Activated T-helper 1 cell treated with anti-CD3 and anti-CD28 coated beads, Interleukin-2, amount 50 U/mL, for 16 hours (primary cell): ENCODE measurements at places on chromosomes 1 and 21.
A peak's percentile ranks its signal among the peaks of the same experiment; 100 is the strongest.

- DNase-seq = no peak
These were observed 16.2 kb upstream of the EVA1B start for GRCh38 chr1:36339615-36340014.

GRCh38 chr1:154419620-154420571 lies 14.8 kb downstream of the IL6R start:
- no peak for DNase-seq

- no peak for DNase-seq
These were observed 21.1 kb downstream of the CACNA1E start for GRCh38 chr1:181504399-181504842.

- no peak for DNase-seq
These were observed 52.5 kb downstream of the ZNF697 start for GRCh38 chr1:119595606-119596005.

DNA sequence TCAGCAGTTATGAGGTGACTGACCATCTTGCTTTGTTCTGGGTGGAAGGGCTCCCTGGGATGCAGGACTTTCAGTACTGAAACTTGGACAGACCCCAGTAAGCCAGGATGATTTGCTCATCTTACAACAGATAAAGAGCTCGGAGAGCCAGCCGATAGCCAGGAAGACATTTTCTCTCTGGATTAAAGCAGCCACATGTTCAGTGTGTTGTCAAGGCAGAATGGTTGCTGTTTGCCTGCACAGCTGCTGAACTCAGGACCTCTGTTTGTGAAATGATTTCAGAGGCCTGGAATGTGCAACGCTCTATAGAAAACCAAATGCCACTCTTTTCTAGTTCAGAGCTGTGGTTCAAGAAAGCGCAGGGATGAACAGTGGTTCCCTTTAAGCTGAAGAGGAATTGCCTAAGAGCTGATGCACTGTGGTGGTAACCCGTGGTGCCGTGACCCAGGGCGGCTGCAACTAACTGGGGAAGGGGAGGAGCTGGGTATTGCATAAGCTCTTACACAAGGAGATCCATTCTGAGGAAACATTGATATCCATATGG lies 40.7 kb downstream of the CASQ2 start:
- DNase-seq = no peak

DNA sequence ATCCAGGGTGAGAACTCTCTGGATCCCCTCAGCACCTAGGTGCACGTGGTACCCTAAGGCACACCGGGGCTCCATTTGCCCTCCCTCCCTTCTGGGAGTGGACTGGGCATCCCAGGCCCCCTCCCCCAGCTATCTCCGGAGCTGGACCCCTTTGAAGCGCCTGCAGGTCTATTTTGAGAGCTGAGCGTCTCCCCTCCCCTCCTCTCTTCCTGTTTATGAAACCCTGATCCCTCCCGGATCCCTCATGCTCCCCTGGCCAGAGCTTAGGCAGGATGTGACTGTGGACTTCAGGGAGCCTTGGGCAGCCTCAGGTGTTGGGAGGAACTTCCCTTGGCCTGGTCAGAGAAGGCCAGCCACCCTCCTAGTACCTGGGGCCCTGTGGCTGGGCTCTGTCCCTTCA lies 10.2 kb downstream of the RPS6KA1 start:
- DNase-seq = no peak

DNA sequence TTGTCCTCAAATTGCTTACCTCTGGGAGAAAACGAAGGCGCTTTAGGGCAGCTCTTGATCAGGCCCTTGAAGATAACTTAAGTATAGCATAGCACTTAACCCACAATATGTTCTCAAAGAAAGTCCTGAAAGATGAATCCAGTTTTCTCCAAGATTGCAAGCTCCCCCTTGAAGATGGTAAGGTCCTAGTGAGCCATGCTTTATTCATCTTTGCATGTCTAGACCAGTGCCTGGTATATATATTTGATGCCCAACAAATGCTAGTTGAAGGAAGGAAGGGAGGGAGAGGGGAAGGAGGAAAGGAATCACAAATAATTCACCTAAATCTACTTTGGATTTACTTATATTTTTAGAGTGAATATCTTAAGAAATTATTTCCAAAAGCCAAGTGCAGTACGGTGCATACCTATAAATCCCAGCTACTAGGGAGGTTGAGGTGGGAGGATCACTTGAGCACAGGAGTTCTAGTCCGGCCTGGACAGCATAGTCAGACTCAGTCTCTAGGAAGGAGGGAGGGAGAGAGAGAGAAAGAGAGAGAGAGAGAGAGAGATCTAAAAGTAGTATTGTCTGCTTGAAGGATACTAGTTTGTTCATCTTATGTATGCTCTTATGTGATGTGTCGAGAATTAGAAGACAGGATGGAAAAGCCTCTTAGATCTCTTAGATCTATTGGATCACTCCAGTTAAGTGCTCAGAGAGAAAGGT lies 25.0 kb downstream of the PBX1 start:
- no peak for DNase-seq

DNA sequence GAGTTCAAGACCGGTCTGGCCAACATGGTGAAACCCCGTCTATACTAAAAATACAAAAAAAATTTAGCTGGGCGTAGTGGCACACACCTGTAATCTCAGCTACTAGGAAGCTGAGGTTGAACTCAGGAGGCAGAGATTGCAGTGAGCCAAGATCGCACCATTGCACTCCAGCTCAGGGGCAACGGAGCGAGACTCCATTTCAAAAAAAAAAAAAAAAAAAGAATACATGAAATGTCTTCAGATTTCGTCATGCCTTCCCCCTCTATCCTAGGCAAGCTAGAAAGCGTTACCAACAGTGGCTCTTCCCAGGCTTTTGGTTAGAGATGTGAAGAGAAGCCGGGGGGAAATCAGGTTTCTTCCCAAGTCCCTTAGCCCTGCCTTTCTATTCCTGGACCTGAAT lies 3.6 kb downstream of the TFF1 start:
- DNase-seq = no peak

DNA sequence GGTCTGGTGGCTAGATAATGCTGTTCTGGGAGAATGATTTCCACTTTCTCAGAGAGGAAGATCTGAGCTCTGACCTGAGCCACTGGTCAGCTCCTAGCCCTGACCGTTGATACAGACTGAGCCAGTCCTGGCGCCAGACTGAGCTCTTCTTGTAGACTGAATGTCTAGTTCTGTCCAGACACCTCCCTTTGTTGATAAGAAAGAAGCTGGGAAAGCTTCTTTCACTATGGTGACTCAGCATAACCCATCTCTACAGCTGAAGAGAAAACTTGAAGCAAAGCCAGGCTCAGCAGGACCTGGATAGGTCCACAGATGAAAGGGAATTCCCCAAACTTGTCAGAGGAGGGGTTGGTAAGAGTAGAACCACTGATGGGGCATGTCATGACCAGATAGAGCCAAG lies 9.9 kb upstream of the TRABD2B start:
- DNase-seq = no peak

- DNase-seq = no peak
These were observed 3.4 kb upstream of the PEX10 start for GRCh38 chr1:2415801-2416208.

DNA sequence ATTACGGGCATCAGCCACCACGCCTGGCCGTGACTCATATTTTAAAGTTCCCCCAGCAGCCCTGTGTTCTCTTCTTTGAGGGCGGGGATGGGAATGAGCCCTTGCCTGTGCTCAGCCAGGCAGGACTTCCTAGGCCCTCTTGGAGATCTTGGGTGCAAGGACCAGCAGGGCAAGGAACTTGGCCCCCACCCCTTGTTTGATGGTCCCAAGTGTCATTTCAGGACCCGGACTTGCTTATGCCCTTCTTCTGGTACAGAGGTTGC lies 9.3 kb downstream of the RASSF5 start:
- no peak for DNase-seq

DNA sequence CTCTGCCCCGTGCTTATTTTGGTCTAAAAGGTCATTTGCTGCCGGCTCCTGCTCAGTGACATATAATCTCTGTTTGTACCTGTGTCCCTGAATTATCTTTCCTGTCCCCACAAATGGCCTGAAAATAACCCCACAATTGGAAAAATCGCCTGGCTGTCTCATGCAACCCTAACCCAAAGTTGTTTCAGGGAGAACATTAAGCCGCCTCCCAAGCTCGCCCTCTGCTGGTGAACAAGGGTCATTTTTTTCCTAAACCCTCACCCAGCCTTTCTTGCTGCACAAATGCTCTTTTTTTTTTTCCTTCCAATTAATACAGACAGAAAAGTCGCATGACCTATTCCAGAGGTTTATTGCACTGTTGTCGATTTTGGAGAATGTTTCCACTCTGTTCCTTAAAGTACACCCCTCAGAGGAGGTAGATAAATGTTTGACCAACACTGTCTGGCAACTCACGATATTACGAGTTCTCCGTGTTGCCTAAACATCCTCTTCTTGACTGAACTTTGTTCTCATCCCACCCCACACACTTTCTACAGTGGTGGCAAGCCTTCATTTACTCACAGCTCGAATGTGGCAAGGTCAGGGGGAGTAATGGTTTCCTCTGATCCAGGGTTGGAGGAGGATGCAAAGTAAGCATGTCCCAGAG lies 148.7 kb downstream of the ZZZ3 start:
- peak; percentile 33 for DNase-seq

- no peak for DNase-seq
These were observed 29.7 kb upstream of the TRABD2B start for GRCh38 chr1:48026701-48027532.

GRCh38 chr1:153984123-153984894 lies 1.8 kb downstream of the RAB13 start:
- no peak for DNase-seq

GRCh38 chr1:7893529-7894180 lies 40.8 kb upstream of the UTS2 start:
- no peak for DNase-seq

DNA sequence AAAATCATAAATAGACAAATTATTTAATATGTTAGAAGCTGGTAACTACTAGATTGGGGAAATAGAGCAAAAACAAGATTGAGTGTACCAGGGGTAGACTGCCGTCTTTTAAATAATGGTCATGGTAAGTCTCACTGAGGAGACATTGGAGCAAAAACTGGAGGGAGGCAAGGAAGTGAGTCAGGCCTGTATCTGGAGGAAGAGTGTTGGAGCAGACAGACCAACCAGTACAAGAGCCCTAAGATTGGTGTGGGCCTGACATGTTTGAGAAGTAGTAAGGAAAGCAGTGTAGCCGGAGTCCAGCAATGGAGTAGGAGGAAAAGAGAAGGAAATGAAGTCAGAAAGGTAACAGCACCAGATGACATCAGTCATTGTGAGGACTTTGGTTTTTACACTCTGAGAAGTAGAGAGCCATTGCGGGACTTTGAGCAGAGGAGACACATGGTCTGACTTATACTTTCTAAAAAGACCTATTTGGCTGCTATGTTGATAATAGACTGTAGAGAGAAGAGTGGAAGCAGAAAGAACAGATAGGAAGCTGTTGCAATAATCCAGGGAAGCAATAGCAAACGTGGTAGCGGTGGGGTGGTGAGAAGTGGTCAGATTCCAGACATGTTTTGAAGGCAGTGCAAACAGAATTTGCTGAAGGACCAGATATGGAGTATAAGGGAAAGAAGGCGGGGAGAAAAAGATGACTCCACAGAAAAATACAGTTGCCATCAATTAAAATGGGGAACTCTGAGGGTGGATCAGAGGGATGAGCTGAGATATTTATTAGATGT lies 44.7 kb upstream of the GJA5 start:
- no peak for DNase-seq

DNA sequence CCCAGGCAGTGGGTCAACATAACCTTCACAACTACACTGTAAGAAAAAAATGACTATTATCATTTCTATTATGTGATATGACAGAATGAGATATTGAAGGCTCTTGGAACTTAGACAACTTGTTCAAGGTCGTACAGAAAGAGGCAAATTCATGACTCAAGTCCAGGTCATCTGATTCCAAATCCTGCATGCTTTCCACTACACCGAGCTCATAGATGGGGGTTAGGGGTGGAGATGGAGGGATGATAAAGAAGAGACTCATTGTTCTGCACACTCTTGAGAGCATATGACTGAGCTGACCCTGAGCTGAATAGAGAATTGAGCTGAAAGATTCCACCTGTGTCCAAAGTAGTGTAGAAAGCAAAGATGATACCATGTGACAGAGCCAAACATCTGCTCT lies 2.8 kb downstream of the FCRL6 start:
- no peak for DNase-seq

- DNase-seq = no peak
These were observed 168.7 kb downstream of the CAMTA1 start for GRCh38 chr1:6953907-6954364.

GRCh38 chr21:39094847-39095579 lies 88.2 kb downstream of the PSMG1 start:
- DNase-seq = no peak
